SW 1271 (cell line): ENCODE measurements at places on chromosomes 2 and 18.

DNA sequence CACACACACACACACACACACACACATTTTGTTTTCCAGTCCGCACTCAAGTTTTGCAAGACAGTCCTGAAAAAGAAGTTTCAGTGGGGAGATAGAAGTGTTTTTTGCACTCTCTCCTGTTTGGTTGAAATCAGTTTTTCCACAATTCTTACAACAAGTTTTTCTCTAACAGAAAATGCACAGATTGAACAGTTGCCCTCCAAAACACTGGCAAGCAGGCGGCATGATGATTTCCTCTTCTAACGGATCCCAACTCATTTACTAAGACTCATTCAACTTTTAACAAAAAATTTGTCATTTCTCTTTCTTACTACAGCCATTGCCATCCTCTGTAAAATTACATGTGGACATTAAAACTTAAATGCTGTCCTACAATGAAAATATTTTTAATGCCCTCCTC, 117.6 kb upstream of the DTNA start:
- no peak for DNase-seq

DNA sequence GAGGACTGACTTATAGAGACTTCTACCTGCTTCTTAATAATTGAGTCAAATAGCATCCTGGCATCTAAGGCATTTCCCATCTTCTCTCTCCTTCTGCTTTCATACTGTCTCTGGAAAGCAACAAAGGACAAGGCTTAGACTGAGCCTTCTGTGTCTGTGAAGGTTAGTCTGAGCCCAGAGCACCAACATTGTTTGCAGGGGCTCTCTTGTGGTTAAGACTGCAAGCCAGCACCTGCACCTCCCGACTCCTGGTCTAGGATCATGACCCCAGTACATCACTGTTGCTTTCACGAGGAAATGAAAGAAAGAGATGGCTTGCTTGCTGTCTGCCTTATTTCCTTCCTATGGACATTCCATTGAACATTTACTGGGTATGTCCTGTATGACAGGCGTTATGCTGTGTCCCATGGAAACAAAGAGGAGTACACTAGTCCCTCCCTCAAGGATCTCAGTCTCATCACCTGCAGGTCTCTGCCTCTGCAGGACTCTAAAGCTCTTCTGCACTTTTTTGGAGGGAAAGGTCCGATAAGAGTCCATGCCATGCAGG, 315.8 kb upstream of the EPAS1 start:
- no peak for DNase-seq

DNA sequence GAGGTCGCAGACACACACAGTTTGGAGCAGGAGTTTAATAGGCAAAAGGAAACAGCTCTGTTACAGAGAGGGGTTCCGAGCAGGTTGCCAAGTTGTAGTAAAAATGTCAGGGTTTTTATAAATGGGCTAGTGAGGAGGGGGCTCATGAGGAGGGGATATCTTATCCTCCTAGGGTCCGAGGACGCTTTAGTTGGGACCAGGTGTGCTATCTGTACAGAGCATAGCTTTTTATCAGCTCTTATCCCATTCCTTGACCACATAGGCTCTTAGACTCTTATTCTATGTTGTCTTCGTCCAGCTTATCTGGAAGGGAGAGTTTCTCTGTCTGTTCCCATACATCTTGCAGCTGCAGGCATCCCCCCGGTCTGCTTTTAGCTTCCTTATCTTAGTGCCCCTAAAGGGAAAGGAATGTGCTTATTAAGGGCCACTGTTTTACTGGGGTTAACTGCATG, 44.7 kb downstream of the PDK1 start:
- no peak for DNase-seq

DNA sequence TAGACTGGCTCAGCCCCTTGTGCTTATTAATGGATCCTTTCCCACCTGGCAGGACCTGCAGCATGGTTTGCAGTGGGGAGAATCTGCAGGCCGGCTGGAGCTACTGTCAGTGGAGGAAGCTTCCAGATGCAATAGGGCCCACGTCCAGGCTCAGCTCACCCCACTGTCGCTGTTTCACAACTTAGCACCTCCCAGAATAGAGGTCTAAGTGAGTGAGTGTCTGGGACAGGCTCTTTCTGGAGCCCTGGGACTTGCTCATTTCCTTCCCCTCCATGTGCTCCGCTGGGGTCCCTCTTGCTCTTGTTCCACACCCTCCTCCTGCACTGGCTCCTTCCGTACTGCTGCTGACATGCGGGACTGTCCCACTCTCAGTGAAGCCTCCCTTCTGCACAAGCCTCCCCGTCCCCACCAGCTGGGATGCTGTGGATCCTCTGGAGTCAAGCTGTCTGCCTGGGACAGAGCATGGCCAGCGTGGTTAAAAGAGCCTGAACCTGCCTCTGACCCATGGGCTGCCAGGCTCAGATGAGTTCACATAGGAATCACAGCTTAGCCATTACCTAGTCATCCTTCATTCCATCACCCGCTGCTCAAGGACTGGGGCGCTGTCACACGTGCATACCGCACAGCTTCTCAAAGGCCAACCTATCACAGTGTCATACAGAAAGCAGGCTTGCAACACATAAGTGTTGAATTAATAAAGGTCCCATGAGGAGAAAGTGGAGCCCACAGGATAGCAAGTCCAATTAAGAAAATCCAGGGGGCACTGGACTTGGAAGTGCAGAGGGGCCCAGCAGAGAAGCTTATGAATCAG, 135.9 kb downstream of the ACKR3 start:
- DNase-seq: no peak

DNA sequence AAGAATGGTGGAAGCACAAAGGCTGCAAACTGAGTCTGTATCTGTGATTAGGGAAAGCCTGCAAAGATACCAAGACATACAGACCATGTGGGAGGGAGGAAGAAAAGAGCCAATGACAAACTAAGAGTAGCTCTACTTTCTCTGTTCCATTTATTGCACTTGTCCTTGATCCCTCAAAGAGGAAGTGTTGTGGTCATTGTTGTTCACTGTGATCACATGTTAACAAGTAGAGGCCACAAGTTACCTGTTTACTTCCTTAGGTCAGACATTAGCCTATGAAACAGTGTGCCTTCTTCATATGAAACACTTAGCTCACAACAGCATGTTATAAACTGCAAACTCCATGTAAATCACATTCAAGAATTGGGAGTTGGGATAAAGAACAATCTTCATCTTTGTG, 32.6 kb downstream of the MAP2 start:
- no peak for DNase-seq

DNA sequence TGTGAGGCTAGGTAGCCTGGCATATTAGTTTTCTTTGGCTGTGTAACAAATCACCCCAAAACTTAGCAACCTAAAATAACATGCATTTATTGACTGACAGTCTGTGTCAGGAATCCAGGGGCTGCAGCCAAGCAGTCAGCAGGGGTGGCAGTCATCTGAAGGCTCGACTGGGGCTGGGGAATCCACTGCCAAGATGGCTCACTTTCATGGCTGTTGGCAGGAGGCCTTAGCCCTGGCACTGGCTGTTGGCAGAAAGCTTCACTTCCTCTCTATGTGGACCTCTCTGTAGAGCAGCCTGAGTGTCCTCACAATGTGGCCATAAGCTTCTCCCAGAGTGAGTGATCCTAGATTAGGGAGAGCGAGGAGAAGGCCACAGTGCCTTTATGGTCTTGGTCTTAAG, 78.0 kb downstream of the LTBP1 start:
- DNase-seq: no peak

DNA sequence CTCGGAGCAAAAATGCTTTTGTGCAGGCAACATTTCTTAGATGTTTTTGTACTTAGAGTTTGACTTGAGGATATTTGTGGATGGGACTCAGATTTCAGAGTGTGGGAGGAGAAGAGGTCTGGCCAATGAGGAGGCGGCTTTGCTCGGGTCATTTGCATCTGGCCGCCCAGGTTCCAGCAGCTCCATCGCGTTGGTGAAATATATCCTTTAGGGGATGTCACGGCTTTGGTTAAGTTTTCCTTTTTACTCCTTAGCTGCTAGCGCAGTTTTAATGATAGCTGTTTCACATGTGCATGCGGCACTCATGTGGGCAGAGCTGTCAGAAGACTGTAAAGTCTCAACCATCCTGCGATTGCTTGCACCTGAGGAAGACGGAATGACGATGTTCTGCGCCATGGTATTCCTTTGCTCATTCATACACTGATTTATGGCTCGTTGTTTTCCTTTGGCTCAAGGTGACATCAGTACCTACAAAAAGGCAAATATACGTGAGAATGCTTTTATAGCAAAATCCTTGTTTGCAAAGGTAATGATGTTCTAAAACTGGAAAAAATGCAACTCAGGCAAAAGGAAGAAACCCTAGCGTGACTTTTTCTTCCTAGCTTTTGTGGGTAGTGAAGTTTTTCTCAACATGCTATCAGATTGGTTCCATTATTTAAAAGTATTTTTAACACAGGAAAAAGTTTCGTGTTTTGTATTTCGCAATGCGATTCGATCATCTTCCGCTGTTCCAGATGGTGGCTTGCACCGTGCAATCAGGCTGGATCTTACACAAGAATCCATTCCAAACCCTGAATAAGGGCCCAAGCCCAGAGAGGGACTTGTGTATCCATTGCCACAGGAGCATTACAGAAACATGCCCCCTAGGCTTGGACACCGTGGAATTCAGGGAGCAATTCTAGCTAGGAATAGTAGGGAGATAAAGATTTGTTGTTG, 70.5 kb upstream of the ZNF516 start:
- peak; percentile 9 for DNase-seq

DNA sequence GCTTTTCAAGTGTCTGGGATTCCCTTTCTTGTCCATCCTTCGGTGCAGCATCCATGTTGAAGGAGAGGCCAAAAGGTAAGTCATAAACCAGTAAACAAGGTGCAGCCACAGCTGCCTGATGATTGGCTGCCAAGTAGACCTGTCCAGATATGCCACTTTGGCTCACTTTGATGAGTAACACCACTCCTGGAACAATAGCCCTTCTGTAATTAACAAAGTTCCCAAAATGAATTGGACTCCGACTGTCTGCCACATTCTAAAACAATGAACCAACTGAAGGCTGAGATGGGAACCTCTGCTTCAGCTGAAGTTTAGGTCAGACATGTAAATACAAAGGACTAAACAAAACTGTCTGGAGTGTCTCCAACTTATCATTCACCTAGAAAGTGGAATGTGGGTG, 82.2 kb upstream of the LGALSL start:
- no peak for DNase-seq

- no peak for DNase-seq
Measured at GRCh38 chr2:146826388-146826787, 1018.4 kb upstream of the ACVR2A start.

DNA sequence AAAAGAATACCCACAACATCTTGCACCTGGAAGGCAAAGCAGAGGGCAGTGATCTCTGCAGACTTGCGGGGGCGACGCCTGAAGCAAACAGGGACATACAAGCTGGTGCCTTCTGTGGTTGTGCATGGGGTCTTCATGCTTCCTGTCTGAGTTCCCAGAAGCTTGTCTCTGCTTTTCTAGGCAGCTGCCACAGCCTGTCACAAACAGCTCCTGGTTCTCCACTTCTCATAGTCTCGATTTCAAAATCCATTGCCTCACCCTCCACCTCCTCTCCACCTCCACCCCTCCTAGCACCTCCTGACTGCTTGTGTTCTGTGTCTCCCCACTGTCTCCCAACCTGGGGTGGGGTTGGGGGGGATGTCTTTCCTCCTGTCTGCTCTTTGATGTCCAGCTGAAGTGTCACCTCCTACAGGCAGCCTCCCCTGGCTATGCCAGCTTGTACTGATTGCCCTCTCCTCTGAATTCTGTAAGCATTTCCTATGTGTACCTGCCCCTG, 1.7 kb upstream of the PROC start:
- no peak for DNase-seq

DNA sequence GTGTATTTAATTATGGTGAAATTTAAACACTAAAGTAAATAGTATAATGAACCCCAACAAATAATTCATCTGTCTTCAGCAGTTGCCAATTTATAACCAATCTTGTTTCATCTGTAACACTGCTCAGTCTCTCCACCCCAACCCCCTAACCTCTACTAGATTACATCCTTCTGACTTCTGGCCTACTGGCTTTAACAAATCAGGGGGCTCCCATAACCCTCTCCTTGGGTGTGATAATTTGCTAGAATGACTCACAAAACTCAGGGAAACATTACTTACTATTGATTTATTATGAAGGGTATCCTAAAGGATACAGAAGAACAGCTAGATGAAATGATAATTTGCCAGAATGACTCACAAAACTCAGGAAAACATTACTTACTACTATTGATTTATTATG, 50.7 kb downstream of the PIK3C3 start:
- DNase-seq: no peak

DNA sequence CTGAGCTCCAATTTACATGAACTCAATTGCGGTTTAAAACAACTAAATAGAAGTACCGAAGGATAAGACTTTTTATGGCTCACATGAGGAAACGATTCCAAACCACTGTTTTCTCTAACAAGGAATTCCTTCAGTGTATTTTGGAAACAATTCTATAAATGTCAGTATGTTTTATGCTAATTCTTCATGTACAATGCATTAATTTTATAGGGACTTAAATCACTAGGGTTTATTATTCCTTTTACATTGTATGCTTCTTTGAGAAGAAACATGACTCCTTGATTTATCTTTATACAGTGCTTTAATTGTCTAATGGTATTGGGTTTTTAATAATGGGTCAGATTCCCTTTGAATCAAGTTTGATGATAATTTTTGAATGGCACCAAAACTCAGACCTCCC, 566.8 kb downstream of the EPHA4 start:
- no peak for DNase-seq

DNA sequence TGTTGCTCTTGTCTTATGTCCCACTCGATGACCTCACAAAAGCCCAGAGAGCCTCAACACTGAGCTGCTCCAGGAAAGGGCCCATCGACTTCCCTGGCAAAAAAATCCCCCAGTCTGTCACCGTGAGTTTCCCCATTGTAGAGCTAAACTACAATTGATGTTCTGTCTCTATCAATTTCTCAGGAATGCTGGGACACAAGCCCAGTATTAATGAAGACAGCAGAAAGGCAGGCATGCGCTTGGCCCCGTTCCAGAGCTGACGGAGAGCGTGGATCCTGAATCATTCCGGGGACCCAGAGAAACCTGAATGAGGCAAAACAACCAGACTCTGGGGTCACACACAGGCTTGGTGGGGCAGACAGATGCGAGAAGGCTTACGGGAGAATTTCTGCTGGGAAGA, 146.9 kb downstream of the TTC32 start:
- no peak for DNase-seq

DNA sequence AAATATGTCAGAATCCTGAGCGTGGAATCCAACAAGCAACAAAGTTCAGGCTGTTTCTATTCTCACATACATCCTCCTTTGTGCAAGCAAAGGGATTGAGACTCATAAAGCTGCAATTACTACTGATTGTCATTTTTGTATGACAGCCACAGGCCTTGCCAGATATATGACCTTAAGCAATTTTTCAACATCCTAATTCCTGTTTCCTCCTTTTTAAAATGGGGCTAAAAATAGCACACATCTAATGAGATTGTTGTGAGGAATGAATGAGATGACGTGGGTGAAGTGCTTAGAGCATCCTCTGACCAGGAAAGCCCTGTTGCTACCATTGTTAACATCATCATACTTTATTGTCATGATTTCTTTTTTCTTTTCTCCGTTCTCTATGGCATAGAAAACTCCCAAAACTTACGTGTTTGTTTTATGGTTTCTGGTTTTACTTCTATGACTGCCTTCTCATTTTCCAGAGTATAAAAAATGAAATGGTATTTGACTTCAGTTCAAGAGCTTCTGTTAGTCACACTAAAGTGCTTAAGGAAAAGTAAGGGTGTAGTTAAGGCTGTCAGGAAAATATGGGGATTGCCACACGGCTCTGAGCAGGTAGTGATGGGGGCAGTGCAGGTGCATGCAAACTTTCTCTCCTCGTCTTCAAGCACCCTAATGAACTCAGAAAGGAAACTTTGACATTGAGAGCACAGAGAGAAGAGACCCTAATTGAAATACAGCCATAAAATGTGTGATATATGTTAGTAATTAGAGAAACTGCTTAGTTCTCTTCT, 590.6 kb upstream of the NETO1 start:
- no peak for DNase-seq
